ENCODE measurements at places on chromosomes 6 and 20.

DNA sequence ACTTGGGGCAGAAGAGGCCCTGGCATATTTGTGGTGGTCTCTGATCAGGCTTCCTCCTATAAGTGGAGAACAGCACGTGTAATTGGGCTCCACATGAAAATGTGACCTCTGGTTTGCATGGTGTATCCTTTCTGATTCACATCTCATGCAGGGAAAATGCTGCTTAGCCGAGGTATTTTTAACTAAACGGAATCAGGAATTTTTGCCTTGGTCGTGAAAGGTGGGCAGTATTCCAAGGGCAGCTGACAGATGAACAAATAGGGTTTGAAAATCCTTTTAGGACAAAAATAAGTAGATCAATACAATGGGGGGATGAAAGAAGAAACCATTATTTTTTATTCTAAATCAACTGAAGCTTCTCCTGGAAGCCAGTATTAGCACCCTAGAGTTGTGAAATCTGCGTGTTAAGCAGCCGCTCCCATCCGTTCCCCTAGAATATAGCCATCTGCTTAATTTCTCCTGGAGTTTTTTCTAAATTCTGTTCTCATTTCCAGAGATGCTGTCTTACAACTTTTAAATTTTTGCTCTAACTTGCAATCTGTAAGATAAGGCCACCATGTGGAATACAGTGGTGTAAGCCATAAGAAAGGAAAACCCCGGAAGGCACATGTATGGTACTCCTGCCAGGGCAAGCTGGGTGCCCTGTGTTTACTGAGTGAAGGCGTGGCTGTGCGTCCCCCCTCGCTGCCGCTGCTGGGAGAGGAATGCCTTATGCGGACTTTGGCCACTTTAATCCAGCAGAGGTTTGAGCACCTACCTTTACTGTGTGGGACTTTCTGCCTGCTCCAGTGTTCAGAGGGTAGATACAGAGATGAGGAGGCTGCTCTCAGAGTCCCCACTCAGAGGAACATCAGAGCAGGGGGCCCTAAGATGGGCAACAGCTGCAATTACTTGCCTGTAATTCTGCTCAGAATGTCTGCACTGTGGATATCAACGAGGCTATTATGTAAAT lies 52.4 kb downstream of the SYNJ2 start:
- no peak for DNase-seq

DNA sequence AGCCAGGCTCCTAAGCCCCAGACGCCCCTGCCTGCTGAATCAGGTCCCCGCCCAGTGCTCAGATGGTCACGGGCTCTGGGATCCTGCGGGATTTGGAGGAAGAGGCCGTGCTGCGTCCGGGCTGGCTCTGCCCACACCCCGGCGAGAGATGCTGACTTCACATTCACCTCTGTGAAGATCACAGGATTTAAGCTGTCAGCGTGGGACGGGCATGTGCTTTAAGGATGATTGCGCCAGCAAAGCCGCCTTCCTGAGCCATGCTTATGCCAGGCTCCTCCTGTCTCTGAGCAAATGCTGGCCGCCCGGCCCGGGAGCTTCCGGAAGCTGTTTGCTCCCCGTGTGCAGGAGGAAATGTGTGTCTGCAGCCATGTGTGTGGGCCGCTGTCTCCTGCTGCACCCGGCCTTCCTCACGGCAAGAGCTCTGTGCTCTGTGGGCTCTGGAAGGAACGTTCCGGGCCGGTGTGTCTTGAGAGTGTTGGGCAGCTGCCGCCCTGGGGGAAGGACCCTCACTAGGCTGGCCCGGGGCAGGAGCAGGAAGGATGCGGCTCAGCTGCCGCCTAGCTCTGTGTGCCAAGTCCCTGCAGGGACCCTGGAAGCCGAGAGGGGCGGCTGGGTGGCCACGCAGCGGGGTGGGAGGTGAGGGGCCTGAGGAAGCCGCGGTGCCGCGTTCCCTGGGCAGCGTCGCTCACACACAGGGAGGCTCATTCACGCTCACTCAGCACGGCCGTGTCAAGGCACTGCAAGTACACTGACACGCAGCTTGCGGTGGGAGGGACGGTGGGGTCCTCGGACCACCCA lies 19.0 kb upstream of the BHLHE23 start:
- DNase-seq, result no peak

DNA sequence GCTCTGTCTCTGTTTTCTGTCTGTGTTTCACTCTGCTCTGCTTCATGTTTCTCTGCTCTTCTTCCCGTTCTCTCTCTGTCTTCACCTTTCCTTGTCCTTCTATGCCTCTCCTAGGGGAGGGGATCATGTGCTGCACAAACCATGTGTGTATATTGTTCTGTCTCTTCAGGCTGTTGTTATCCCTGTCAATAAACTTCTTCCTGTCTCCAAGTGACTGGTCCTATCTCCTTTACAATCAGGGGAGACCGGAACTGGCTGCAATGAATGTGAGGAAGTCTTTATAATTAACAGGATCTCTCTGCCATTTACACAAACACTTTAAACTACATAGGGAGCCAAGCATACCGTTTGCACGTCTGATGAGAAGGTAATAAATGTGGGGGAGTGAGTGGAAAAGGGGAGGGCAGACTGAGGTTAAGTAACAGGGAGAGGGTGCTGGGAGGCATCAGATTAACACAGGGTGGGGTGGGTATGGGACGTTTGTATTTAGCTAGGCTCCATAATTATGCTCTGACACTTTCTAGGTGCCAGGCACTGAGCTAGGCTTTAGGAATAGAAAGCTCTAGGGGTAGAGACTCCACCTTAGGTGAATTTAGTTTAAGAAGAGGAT lies 626.1 kb downstream of the DHX35 start:
- no peak for DNase-seq

DNA sequence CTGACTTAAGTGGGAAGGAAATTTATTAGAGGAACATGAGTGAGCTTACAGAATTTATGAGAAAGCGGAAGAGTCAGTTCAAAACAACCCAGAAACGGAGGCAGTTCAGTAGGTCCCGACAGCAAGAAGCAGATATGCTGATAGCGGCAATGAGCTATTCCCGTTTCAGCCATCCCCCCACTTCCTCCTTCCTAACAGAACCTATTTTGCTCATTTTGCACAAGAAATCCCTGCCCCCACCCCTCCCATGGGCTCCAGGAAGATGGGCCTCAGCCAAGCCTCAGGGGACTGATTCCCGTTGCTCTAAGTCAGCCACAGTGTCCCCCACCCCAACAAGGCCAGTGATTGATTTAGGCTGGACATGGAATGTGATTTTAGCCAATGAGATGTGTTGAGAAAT lies 157.5 kb downstream of the CEBPB start:
- DNase-seq, result no peak

- DNase-seq, result no peak
Measured at GRCh38 chr6:95830859-95831557, 184.8 kb upstream of the FUT9 start.

DNA sequence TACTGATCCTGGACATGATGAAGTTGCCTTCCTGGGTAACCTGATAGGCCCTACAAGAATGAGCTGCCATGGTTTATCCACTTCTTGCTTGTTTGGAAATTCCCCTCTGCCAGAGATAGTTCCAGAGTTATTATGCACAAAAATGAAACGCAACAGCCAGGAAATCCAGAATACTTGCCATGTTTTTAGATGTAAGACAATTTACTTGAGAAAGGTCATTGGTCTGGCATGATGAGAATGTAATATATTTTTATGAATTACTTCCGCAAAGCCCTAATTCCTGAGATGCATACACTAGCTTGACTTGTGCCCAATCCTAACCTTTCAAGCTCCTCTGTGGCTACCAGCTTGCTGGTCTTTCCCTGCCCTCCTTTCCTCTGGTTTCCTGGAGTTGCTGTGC lies 27.9 kb upstream of the NT5E start:
- no peak for DNase-seq

- DNase-seq, result peak; percentile 23
Measured at GRCh38 chr6:13526727-13527670, 39.6 kb upstream of the GFOD1 start.

GRCh38 chr6:141653590-141653989 lies 479.1 kb upstream of the GJE1 start:
- DNase-seq, result no peak

GRCh38 chr6:46632053-46632452 lies 20.6 kb downstream of the CYP39A1 start:
- DNase-seq, result no peak

- DNase-seq, result no peak
Measured at GRCh38 chr6:18154507-18155149, at the start of gene TPMT. TSS of gene TPMT (minus strand) at chr6:18155077. CDS start at chr6:18149127, 5,950 bp downstream.

- DNase-seq, result no peak
Measured at GRCh38 chr6:84882768-84883766, 118.7 kb upstream of the TBX18 start.

GRCh38 chr6:7142918-7143475 lies 35.2 kb downstream of the RREB1 start:
- no peak for DNase-seq

DNA sequence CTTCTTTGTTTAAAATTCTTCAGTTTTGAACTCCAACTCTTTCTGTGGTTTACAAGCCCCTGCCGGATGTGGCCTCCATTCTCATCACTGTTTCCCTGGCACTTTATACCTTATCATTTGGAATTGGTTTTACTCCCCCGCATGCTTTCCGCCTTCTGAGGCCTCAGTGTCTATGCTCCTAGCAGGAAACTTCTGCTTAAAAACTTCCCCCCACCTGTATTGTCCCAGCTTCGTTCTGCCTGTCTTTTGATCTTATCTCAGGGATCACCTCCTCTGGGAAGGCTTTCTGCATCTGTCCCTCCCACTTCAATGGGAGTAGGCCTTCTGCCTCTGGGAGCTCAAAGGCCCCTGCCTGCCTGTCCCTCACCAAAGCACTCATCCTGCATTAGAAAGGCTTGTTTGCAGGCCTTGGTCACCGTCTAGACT lies 3.4 kb upstream of the ANGPT4 start:
- DNase-seq, result no peak

DNA sequence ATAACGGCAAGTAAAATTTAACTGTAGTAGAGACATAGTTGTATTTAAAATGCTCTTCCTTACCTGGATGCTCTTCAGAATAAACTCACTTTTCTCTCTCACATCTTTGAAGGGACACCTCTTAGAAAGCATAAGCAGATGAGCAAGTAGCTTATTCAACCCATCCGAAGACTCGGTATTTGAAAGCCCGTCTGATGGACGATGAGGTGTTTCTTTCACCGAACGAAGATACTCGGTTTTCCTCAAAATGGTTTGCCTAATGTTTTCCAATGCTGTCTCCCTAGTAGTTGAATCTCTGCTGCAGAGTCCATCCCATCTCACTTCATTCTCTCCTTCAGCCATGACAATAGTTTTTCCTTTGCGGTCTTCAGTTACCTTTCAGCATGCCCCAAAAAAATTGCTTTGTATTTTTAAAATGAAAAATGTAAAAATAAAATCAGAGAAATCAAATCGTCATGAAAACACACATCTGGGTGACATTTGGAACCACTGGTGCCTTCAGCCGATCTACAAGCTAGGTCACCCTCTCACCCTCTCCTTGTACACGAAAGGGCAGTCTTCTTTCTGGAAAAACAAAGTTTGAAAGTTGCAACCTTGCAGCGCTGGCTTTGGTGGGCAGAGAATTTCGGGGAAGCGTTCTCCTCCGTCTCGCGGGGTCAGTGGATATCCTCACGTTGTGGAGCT lies 772 bp downstream of the SESN1 start:
- no peak for DNase-seq

DNA sequence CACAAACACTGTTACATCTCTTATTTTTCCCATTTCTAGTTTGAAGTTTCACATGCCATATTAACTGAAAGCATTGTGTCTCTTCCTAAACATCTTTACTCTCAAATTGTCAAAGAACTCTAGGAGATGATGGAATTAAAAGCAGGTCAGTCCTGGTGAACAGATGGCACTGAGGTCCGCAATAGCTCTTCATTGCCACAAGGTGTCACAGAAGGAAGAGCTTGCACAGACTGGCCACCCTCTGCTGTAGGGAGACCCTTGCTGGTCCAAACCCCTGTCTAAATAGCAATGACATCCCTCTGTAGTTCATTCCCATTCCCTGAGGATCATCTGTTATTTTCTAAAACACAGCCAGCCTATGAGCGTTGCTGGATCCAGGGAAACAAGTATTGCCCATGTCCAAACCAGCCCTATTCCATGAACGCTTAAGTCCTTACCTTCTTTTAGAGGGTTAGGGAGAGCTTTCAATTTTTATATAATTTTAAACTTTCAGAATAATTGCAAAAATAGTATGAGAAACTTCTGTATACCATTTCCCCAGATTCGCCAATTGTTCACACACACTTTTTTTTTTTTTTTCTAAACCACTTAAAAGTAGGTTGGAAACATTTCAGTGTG lies 10.1 kb upstream of the HDAC2 start:
- no peak for DNase-seq

- no peak for DNase-seq
Measured at GRCh38 chr6:166173281-166173951, 5.8 kb upstream of the TBXT start.

GRCh38 chr20:8082025-8082424 lies 50.0 kb upstream of the PLCB1 start:
- no peak for DNase-seq

DNA sequence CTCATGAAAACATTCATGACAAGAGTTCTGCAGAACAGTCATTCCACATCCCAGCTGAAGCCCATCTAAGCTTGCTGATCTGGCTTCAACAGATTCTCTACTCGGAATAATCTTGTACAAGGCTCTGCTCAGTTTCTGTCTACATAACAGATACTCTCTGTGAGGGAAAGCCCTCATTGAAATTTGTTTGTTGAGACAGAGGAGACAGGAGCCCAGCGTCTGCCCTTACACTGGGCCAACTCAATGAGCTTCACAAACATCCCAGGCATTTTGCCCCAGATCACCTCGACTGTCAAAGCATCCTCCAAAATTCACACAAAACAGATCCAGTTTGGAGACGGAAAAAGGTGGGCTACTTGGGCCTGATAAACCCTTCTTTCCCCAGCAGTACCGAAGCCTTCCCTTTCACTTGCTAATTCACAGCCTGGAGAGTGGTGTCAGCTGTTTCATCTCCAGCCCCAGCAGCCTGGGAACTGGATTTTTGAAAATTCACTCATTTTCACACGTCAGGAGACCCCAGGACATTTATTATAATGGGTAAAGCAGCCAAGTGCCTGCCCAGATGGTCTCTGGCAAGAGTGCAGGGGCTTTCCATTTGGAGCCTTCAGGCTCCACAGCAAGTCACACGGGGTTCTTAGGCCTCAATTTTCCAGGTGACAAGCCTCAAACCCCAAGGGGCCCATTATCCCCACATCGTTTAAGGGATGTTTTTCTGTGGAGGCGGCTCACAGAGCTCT lies 7.3 kb downstream of the CCDC167 start:
- no peak for DNase-seq

DNA sequence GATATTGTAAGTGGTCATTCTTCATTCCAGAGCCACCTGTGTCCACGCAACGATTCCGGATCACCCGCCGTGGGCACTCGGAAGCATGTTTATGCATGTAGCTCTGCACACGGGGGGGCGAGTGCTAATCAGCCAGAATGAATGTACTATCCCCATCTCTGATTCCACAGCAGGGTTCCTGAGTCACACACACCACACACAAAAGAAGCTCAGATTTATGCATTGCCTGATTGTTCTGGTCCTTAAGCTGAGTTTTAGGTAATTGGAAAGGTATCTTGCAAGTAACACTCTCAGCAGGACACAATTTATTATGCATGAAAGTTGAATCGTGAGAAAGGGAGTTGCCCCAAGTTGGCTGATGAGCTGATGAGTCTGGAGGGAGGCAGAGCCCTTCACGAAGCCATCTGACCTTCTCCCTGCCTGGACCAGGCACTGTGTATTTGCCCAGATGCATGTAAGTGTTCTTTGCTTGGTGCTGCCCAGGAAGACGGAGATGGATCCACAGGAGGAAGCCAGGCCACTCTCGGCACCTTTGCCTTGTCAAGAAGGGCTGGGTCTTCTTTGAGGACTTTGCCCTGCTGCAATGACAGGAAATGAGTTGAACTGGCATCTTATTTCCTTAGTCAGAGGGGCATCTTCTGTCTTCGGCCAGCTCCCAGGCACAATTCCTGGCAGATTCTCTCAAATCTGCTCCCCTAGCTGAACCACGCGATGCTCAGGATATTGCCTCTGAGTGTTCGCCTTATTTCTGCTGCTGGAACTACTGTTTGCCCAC lies 141.1 kb downstream of the SYNDIG1 start:
- DNase-seq, result no peak
